ENCODE measurements at places on chromosomes 13 and 19.

- DNase-seq, result no peak
Observed at GRCh38 chr19:29978080-29978479, 36.0 kb downstream of the URI1 start.

DNA sequence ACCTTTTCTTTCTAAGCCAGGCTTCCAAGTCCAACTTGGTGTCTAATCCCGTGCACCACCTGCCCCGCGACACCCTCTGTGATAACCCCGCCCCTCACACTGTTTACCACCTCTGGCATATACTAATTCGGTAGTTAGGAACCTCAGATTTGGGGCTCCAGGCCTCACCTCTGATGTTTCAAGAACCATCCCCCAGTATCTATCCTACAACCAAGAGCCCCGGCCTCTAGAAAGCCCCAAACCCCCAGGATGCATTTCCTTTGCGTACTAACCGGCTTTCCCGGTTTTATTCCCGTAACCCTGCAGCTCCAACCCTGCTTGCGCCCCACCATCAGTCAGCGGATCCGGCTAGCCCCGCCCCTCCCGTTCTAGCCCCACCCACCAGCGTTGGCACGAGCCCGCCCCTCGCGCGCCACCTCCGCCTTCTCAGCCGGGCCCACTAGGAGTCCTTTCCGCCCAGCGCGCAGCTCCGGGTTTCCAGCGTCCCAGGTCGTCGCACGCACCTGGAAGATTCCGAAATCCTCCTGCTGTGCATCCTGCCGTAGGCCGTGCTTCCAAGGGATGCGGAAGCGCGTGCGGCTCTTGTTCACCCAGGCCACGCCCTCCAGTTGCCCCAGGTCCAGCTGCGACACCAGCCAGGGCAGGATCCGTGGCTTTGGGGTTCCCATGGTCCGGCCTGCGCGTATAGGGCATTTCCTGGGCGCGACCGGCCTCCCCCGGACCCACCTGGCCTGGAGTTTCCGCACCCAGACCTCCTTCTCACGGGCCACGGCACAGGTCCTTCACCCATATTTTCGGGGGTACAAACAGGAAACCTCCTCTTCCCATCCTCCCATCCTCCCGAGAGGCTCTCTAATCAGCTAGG lies 1.3 kb downstream of the IRF3 start:
- peak; percentile 96 for DNase-seq

- no peak for DNase-seq
Observed at GRCh38 chr13:113076681-113077401, 28.8 kb upstream of the F7 start.

DNA sequence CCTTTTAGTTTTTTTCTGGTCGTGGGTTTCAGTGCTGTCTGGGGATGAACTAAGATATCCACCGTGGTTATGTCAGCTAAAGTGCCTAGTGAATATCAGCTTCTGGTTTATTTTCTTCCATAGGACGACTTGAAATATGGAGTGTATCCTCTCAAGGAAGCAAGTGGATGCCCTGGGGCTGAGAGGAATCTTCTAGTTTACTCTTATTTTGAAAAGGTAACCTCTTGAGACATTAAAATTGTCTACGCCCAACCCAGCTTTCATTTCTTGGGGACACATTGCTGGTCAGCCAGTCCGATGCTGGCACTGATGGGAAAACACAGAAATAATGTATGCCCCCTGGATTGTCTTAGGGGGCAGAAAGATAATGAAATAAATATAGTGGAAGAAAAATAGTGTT lies 1.6 kb downstream of the ZNF431 start:
- no peak for DNase-seq

DNA sequence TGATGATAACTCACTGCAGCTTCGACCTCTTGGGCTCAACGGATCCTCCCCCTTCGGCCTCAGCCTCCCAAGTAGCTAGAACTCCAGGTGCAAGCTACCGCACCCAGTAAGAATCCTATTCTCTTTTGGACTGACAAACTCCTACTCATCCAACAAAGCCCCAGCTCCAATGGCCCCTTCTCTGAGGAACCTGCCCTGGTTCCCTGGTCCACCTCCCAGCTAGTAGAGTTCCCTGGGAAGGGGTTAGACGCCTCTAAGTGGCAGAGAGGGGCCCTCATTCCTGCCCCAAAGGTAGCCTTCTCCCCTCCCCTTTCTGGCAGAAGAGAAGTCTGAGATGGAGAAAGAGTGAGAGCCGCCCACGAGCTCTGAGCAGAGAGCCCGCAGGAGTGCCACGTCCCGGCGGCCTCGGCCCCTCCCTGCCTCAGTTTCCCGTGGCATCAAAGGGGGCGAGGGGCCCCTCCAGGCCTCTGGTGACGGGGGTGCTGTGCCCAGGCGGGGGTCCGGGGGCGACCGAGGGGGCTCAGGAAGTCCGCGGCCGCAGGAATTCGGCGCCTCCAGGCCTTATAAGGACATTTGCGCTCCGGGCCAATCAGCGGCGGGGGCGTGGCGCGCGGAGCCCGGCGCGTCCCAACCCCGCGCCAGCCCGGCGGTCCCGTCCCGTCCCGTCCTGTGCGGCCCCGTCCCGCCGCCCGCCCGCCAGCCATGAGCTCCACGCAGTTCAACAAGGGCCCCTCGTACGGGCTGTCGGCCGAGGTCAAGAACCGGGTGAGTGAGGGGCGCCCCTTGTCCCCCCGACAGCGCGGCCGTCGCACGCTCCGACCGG lies at the start of gene CNN2:
CNN2 (plus strand) TSS at position 649 of the 823 bp plus-strand sequence; CDS start at position 703, 54 bp downstream.
- DNase-seq, result peak; percentile 72

- DNase-seq, result no peak
Observed at GRCh38 chr19:40461669-40462221, 3.8 kb downstream of the BLVRB start.

DNA sequence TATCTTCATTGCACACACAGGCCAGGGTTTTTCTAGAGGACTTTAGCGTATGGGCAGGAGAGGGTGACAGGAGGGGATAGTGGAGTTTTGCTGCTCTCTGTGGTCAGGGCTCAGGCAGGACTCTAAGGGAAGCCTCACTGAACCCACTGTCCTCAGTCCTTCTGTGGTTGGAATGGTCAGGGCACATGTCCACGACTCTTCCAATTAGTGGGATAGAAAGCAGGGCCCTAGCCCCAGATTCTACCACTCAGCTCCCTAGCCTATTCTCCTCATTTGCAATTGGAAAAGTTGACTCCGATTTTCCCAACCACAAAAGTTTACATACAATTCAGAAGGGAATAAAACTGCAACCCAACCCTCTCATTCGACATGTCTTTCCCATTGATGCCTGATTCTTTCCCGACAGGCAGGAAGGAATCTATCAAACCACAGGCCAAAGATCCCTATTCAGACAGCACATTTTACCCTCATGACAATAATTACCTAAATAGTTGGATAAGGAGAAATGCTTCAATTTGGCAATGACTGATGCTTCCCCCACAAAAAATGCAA lies 38.2 kb downstream of the TGDS start:
- DNase-seq, result no peak

DNA sequence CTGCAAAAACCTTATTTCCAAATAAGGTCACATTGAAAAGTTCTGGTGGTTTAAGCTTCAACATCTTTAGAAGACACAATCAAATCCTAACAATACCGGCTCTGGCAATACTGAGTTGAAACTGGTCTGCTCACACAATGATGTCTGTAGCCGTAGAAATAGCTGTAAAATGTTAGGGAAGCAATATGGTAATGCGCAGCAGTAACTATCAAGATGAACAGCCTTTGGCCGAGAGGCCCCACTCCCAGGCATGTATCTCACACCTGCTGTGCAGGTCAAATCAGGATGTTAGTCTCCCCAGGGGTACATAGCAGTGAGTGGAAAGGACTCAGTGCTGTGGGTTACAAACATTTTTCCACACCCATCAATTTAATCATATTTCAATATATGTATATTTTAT lies 207.1 kb downstream of the KATNAL1 start:
- no peak for DNase-seq

GRCh38 chr13:60158321-60158801 lies 5.4 kb downstream of the DIAPH3 start:
- DNase-seq, result no peak

DNA sequence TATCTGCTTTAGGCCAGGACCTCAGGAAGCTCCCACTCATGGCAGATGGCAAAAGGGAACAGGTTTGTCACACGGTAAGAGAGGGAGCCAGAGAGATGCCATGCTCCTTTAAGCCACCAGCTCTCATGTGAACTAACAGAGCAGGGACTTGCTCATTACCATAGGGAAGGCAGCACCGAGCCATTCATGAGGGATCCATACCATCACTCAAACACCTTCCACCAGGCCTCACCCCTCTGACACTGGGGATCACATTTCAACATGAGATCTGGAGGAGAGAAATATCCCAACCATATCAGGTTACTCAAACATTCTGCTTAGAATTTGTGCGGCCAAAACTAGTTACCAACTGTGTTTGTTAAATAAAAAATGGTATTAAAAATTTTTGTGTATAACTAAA lies 427.0 kb downstream of the UQCRFS1 start:
- DNase-seq, result no peak

DNA sequence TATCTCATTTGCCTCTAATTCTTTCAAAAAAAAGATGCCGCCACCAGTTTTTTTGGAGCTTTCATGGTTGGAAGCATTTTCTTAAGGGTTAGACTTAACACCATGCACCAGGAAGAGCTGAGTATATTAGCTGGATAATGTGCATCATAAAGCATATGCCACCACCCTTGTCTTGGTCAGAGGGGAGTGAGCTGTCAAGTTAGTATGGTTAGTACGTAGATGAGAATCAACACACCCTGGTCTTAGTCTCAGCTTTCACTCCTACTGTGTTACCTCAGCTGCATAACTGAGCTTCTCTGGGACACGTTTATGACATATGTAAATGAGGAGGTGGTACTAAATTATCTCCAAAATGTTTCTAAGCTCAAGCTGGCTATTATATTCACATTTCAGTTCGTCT lies 415.6 kb downstream of the DCT start:
- DNase-seq, result peak; percentile 34

DNA sequence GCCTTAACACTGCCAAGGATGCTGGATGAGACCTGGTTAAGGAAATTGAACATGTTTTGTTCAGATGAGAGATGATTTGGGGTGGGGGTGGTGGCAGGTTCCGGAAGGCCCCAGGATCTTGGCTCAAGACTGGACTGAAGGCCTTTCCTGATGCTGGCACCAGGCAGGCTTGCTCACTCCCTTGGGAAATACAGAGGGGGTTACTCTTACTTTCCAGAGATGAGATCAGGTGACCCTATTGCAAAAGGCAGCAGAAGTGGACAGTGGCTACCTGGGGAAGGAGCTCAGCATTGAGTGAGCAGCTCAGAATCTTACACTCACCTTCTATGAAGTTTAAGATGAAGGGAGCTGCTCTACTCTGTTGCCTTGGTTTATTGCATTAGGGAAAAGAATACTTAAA lies 10.8 kb downstream of the GATAD2A start:
- DNase-seq, result no peak

- DNase-seq, result no peak
Observed at GRCh38 chr19:28498404-28498976, 714.5 kb downstream of the UQCRFS1 start.

- DNase-seq, result no peak
Observed at GRCh38 chr13:105721016-105721415, 814.4 kb downstream of the EFNB2 start.

DNA sequence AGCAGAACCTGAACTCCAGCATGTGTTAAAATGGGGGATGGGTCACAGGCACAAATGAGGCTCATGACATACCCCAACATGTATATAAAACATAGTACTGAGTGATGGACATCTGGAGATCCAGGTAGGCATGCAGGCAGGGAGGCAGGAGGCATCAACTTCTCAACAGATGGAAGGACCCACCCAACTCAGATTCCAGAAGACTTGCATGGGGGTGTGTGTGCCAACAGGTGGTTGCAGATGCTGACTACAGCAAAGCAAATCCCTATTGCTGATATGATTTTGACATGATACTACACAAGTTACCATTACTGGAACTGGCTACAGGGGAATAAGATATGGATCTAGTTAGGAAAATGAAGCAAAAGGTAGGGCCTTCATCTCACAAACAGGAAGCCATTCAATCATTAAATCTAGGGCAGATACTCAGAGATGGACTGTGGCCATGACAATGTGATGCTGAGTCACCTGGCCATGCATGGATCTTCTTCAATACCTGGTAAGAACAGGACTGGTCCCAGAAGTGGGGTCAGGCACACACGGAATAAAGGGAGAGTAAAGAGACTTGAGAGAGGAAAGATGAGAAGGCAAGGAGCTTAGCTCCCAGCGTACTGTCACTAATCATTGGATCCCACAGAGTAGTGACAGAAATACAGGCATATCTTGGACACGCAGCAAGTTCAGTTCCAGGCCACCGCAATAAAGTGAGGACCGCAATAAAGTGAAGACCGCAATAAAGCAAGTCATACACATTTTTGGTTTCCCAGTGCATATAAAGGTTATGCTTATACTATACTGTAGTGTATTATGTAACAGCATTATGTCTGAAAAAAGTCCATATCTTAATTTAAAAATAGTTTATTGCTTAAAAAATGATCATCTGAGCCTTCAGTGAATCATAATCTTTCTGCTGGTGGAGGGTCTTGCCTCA lies 91.3 kb downstream of the USP12 start:
- DNase-seq, result no peak

DNA sequence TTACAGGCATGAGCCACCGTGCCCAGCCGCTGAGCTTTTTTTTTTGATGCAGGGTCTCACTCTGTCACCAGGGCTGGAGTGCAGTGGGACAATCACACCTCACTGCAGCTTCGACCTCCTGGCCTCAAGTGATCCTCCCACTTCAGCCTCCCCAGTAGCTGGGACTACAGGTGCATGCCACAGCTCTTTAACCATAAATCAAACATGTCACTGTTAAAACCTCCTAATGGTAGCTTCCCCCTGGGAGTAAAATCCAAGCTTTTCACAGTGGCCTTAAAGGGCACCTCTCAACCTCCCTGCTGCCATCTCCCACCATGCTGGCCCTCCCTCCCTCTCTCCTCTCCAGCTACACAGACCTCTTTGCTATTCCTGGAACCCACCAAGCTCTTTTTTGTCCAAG lies 2.0 kb upstream of the GNG14 start:
- DNase-seq, result no peak

- peak; percentile 37 for DNase-seq
Observed at GRCh38 chr13:30466841-30467252, 1.1 kb upstream of the HMGB1 start.

- DNase-seq, result no peak
Observed at GRCh38 chr19:54141356-54141755, 3.8 kb downstream of the CNOT3 start.

GRCh38 chr13:24663089-24663395 lies 17.2 kb upstream of the ATP12A start:
- DNase-seq, result no peak

- no peak for DNase-seq
Observed at GRCh38 chr13:111665691-111666095, 345.3 kb downstream of the TEX29 start.

DNA sequence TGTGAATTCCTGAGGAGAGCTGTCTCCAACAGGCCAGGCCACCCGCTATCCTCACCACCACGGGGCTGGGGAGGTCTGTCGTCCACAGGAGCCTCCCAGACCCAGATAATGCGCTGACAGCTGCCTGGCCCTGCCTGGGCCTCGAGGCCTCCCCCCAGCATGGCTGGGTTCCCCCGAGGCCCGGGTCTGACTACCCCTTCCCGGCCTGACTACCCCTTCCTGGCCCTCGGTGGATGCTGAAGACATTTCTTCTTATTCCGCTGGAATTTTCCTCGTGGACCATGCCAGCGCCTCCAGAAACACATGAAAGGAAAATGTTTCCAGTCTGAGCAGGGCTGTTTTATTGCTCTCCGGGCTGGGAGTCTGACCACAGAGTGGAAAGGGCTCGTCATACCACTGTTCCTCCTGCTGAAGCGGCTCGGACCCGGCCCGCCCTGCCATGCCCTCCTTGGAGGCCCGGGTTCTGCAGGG lies 16.8 kb upstream of the COMP start:
- no peak for DNase-seq
